ENCODE measurements at places on chromosomes 4 and X.

- no peak for DNase-seq
Observed at GRCh38 chr4:156217236-156217635, 263.6 kb upstream of the CTSO start.

- no peak for DNase-seq
Observed at GRCh38 chr4:132328761-132329160, 820.3 kb upstream of the PCDH10 start.

DNA sequence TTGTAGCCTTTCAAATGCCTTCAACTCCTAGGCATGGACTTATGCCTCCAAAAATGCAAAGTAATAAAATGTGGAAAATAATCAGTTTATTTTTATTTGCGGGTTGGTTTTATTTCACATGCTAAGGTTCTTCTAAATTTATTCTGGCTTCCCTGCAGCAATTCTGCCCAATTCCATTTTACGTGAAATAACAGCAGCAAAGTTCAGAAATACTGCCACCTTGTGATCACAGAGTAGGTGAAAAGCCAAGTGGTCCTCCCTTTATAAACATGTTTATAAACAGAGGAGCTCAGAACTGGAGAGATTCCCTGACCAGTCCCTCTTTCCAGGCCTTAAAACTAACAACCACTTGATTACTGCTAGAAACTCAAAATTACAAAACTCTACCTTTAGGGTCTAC is 14.7 kb upstream of the DCHS2 start:
- DNase-seq: no peak

DNA sequence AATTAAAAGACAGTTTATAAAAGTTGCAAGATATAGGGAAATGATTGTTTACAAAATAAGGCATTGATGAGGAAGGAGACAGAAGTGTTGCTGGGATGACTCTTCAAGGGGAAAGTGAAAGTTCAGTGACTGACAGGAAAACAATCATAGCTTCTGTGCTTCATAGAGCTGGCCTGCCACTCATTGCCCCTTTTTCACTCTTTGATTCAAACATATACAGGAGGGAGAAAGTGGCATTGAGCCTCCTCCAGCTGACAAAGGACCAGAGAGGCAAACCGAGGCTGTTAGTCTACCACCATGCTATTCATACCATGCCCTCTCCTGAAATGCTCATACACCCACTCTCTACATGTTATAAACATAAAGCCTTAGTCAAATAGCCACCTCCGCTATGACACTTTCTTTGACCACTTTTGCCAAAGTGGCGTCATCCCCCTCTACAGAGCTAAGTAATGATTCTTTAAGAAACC is 79.2 kb upstream of the ATOH1 start:
- no peak for DNase-seq

GRCh38 chr4:176579226-176579625 is 213.5 kb downstream of the VEGFC start:
- no peak for DNase-seq

DNA sequence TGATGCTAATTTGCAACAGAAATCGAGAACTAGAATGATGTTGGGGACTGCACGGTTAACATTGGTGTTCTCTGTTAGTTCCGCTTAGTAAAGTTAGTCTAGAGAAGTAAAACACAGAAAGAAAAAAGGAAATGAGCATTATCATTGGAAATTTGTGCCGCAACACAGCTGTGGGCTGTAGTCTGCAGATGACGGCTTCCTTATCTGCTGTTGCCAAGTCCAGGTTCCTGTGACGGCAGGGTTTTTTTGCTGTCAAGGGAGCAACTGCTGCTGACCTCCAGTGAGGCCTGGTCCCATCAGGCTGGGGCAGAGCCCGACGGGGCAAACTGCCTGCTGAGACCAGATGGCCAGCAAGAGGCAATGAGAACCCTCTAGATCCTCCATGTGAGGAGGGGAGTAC is 38.9 kb upstream of the PHEX start:
- no peak for DNase-seq

DNA sequence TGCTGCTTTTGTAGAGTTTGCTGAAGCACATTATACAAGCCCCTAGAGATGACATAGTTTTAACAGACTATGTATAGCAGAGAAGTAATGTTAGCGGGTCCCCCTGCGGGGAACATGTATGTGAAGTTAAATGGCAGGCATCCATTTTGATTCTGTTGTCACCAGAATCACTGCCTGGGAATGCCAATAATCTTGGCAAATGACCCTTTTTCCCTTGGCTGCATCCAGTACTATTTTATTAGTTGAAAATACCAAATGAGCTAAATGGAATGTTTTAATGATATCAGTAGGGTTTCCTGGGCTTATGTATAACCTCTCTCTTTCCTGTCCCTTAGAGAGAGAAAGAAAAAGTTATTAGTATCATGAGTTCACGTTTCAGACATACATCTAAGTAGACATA is 93.6 kb downstream of the LIMCH1 start:
- no peak for DNase-seq

DNA sequence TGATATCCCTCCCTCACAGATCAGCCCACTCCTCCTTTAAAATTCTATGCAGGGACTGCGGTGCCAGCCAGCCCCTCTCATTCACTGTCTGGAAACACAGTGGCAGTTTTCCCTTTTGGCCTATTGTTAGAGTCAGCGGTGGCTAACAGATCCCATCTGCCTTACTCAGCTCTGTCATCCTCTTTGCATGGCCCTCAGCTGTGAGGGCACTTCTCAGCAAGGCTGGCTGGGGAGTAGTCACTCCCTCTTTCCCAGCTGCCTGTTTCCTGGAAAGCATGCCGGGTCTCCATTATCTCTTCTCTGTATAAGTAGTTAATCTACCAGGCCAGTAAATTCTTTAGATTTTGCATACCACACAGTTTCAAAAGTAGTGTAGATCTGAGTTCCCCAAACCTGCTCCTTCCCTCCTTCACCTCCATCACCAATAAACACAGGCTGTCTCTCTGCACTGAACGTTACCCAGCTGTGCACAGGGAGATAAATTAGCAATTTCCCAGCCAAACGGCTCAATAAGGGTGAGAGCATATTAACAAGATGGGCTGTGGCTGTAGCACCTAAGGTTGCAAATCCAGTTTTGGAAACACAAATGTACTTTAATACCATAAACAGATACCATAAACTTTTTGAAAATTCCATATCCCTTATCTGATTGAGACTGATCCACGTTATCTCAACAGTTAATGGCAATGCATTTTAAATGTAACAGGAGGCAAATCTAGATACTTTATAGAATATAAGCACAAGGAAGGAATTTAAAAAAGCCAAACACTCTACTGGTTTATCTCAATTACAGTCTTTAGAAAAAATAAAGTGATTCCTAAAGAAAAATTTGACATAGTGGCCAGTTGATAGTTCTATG is 229.3 kb downstream of the ANKRD50 start:
- DNase-seq: no peak

GRCh38 chr4:123866796-123867195 is 470.2 kb downstream of the SPRY1 start:
- no peak for DNase-seq

- no peak for DNase-seq
Observed at GRCh38 chr4:21628916-21629610, 319.5 kb downstream of the KCNIP4 start.

GRCh38 chr4:32180086-32180485 is 1459.9 kb downstream of the PCDH7 start:
- no peak for DNase-seq

DNA sequence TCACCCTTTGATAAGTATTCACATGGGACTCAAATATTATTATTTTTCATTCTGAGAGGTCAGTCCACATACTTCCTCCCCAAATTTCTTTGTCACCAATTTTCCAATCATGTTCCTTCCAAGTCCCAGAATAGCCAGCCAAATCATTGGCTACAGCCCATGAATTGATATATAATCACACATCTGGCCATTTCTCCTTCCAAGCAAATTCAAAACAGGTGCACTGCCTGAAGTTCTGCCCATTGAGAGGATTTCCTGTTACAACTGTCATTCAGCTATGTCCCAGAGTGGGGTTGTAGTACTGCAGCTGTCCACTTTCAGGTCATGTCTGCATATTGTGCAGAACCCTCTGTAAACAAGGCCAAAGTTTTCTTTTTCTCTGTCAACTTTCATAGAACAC is 347.8 kb downstream of the GRID2 start:
- DNase-seq: no peak

DNA sequence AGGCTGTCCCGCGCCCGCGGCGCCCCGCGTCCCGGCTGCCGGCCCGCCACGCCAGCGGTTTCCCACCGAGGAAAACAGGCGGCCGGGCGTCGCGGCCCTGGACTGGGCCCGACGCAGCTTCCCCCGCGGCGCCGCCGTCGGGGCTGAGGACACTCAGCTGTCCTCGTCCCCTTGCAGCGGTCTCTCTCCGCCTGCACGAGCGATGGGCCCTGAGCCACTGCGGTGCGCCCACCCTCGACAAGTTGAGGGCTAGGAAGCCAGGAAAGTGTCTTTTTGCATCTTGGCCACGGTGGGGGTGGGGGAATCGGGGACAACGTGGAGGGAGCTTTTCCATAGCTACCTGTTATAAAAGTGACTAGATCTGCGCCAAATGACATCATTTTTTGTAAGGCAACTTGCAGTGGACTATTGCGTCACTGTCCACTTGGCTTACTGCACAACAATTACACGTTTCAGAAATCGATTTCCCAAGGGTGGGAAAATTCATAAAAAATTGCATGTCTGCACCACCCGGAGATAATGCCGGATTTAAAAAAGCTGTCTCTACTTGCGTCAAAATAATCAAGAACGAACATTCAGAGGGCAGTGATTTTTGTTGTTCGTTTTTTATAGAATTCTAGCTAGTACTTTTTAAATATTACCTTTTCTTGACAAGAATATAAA is 1.1 kb downstream of the KLHL15 start:
- peak; percentile 16 for DNase-seq

DNA sequence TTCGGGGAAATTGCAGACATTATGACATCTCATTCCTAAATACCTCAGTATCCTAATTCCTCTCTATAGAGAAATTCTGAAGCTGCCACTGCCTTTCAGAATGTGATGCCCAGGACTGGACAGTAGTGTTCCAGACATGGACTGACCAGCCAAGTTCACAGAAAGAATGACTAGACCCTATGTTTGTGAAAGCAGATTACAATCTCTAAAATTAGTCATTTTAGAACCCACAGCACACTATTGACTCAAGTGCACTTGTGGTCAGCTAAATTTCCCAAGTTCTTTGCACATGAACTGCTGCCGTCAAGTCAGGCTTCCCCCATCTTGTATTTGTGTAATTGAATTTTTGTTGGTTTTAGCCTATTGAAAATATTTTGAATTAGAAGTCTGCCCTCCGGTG is 81.0 kb upstream of the ESX1 start:
- DNase-seq: no peak

DNA sequence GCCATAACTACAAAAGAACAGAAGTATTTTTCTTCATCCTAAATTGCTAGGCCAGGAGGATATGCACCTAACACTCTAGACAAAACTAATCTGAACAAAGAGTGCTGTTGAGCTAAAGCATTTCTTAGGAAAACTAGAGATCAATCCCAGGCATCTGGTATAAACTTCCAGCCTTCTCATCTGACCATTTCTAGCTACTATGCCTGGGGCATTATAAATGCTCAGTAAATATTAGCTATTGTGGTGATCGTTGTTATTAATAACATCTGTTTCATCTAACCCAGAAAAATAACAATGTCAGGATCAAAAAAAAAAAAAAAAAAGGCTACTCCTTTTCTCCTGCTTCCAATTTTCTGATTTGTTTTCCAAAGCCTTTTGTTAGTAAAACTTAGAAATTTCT is 7.7 kb upstream of the SLC10A6 start:
- DNase-seq: no peak

DNA sequence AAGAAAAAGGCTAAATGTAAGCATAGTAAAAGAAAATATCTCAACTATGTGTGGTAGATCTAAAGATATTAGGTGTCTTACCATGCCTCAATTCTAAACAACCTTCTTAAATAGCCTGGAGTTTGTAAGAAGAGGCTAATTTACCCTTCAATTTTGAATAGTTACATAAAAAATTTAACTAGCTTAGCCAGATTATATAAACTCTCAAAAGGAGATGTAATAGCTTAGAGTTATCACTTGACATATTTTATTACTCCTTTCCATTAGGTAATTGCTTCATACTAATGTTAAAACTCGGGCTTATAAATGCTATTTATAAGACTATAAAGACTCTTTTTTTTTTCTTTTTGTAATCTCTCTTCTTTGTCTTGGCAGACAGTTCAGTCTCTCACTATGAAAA is 297.5 kb upstream of the PABPC4L start:
- no peak for DNase-seq

GRCh38 chrX:9622128-9622527 is 143.5 kb downstream of the GPR143 start:
- no peak for DNase-seq

DNA sequence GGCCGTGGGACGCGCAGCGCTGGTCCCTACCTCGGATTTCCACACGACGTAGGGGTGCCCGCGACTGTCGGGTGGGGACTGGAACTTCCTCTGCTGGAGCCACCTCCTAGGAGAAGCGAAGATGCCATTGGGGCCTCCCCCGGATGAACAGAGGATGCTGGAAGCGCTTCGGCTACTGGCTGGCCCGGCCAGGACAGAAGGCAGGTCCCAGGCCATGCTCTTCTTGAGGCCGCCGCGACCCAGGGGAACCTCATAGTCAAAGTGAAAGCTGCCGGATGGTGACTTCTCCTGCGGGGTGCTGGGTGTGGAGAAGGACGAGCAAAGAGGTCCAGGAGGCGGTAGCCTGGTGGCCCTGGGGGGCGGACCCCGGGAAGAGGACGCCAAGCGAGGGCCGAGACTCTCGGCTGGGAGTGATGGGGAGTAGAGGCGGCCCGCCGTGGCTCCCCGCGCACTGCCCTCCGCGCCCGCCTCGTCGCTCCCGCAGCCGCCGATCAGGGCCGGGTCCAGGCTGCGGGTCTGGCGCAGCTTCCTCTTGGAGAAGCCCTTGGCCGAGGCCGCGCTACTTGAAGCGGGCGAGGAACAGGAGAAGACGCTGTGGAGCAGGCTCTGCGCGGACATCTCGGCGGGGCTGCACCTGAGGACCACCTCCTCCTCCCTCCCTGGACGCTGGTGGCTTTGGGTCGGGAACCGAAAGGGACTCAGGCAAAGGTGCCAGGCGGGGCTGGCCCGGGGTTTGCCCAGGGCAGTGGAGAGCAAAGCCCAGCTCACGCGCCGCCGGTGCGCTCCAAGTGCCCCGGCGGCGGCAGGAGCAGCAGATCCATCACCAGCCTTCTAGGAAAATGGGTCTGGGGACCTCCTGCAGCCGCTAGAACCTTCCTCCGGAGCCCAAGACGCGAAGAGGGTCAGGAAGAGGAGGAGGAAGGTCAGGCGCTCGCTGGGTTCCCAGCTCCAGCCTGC is 1.2 kb downstream of the ARHGAP6 start:
- DNase-seq: no peak

DNA sequence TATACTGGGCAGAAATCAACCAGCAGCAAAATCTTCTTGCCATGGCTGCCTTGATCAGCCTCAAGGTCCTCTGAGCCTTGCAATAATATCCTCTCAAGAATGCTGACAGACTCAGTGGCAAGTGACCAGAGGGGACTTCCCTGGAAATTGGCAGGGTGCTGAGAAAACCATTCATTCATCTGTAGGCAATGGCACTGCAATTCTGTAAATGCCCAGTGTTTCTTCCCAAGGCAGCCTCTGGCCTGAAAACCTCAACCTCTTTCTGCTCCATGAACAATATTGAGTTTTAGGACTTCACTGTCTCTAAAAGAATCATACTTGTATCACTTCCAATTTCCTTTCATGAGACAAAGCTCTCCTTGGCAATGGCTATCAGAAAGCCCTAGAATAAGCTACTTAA is 754.3 kb upstream of the TENM3 start:
- no peak for DNase-seq
